ENCODE measurements at places on chromosomes 7 and 10.

- no peak for DNase-seq
Observed at GRCh38 chr10:70528741-70529362, 50.3 kb downstream of the PALD1 start.

DNA sequence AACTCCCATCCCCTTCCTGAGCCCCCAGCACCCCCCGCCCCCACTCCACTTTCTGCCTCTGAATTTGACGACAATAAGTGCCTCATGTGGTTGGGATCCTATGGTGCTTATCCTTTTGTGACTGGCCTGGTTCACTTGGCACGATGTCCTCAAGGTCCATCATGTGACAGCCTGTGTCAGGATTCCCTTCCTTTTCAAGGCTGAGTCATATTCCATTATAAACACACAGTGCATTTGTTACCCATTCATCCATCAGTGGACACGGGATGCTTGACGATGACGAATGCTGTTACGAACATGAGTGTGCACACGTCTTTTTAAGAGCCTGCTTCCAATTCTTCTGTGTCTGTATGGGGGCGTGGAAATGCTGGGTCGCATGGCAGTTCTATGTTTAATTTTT, 26.7 kb downstream of the SHH start:
- no peak for DNase-seq

DNA sequence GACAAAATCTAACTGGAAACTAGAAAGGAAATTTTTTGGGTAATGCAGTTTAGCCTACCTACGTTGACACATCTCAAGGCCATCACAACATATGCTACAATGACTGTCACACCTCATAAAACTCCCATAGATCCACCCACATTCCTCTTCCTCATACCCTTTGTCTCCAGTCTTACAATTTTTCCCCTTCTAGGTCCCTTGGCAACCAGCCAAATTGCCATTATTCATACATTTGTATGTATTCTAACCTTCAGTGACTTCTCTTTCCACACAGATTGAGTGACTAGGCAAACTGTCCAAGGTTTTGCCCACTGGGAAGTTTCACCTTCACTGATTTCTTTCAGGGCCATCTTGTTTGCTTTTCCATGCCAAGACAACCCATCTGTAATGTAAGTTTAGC, 100.5 kb upstream of the TPK1 start:
- no peak for DNase-seq

DNA sequence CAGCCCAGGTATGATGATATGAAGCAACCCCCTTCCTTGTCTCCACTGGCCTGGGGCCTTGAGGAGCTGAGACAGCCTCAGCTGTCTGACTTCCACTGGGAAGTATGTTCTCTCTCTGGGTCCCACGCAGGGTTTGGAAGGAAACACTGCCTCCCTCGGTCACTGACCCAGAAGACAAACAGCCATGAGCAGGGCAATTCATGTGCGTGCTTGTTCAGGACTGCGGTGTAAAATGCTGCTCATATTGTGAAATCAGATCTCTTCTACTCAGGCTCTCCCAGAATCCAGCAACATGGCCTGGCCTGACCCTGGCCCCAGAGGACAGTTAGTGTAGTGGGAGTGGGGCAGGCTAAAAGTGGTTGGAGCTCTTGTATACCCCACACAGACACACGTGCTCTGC, 2.8 kb downstream of the CLCN1 start:
- no peak for DNase-seq

- no peak for DNase-seq
Observed at GRCh38 chr10:29132551-29133111, 156.2 kb upstream of the LYZL1 start.

- no peak for DNase-seq
Observed at GRCh38 chr7:159198016-159198724, 53.5 kb upstream of the VIPR2 start.

- no peak for DNase-seq
Observed at GRCh38 chr7:47887016-47887640, 61.1 kb downstream of the PKD1L1 start.

- no peak for DNase-seq
Observed at GRCh38 chr10:34581801-34582532, 233.1 kb downstream of the PARD3 start.

- no peak for DNase-seq
Observed at GRCh38 chr7:143227806-143228205, 6.0 kb downstream of the TAS2R40 start.

- DNase-seq = no peak
Observed at GRCh38 chr10:72426986-72427385, 72.3 kb upstream of the DNAJB12 start.

GRCh38 chr10:103911021-103911459, 6.9 kb downstream of the STN1 start:
- no peak for DNase-seq

DNA sequence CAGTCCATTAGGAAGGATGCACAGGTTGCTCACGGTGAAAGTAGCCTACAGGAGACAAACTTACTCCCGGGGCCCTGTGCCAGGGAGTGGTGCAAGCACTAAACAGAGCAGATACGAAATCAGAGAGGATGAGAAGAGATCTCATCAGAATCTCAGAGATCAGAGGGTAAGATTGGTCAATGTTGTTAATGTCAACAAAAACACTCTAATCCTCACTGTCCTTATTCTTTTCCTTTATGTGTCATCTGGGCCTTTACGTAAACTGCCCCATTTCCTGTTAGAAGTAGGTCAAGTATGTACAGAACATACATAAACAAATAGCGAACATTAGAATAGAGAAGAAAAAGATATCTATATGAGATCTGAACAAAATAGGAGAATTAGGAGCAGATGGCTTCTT, 163.1 kb downstream of the PPP1R17 start:
- DNase-seq = no peak

- DNase-seq = no peak
Observed at GRCh38 chr10:124231168-124232155, 138.1 kb upstream of the CHST15 start.

GRCh38 chr10:30763918-30764317, 134.4 kb upstream of the LYZL2 start:
- DNase-seq = no peak

GRCh38 chr7:157551325-157552070, 214.7 kb downstream of the DNAJB6 start:
- no peak for DNase-seq

DNA sequence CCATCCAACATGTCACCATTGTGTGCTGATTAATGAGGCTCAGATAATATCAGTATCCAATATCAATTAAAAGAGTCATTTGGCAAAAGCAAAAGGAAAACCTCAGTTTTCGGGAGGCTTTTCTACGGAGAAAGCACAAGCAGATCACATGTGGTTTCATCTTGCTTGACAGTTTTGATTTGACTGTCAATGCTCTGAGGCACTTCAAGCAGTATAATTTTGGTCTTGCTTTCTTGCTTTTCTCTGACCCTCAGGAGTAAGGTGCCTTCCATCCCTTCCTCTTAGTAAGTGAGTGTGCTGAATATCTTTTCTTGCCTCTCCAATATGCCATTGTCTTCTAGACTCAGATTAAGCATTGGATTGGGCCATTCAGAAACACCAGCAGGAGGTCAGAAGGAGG, 115.5 kb upstream of the CALCR start:
- no peak for DNase-seq

DNA sequence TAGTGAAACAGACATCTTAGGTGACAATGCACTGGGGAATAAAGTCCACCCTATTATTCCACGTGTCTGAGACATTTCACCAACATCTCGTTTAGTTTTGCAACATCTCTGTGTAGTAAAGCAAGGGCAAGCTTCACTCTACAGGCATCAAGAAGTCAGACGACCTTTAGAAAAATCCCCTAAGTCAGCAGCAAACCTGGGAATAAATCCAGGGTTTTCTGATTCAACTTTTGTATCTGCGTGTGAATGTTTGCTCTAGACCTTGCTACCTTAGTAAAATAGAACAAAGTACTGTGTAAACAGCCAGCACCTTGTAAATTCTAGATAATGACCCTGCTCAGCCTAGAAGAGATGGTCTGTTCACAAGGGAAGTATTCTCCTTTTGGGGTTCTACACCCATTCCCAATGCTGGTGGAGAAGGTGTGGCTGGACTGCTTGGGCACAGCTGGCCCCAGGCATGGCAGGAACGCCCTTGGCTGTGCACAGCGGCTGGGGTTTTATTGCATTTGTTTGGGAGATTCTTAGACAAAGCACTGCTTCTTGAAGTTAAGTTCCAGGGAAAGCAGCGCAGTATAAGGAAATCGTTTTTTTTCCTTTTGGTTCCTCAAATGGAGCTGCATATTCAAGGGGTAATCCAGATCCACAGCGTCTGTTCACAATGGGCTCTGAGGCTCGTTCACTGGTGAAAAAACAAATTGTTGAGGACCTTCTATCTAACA, 38.3 kb upstream of the GALNTL5 start:
- DNase-seq = no peak

DNA sequence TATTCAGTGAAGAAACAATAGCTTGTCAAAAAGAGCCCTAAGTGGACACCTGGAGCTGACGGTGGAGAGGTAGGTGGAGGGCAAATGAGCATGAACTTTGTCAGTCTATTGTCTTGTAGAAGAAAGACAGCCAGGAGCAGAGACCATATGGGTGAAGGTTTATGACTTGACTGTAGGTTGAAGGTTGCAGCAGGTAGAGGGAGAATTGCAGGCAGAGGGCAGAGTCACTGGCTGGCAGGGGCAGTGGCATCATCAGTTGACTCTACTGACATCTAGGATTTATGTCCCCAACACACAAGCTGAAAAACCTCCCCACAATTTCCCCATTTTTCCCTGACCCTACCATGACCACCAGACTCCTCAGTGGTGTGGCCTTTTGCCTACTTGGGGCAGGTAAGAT, 243.6 kb upstream of the PRSS58 start:
- no peak for DNase-seq

DNA sequence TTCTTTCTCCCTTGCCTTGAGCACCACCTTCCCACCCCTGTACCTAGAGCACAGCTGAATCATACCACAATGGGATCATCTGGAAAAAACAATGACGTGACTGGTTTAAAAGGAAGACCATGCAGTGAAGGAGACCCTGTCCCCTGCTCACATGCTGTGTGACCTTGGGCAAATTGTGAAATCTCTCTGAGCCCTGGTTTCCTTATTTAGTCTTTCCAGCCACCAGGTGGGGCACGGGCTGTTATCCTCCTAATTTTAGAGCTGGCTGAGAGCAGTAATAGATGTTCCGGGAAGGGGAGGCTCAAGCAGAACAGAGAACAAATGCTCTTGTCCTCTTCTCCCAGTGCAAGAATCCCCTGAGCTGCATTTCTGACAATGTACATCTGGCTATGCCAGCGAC, 198.3 kb downstream of the RPS24 start:
- no peak for DNase-seq

DNA sequence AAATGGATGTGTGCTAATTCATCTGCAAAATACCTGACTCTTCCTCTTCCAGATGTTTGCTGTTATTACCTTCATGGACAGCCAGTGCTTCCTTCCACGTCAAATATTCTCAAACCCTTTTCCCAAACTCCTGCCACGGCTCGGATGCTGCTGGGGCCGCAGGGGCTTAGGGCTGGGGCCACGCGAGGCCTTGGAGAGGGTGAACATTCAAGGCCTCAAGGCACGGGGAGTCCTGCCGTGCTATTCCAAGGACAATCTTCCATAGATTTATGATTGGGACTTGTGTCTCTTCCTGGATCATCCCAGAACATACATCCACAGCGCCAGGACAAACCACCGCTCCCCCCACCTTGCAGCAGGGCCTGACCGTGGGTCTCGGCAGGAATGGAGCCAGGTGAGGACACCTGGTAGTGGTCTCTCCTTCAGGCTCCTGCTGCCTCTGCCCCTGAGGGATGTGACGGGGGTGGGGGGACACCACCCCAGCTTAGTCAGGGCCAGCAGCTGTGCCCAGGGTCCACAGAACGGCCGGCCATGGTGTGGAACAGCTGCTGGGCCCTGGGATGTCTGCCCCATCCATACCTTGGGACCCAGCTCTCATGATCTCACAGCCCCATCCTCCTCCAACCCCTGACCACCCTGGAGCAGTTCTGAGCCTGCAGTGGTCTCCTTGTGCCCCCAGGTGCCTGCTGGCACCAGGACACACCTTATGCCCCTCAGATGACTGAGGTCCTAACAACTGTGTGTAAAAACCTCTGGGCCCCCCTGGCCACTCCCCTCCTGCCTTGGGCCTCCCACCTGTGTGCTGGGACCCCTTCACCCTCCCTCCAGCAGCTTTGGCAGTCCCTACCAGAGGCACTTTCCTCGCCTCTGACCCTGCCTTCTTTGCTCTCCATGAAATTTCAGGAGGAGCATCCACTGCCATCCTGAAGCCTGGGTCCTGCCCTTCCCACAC, 16.7 kb downstream of the VIPR2 start:
- DNase-seq = no peak

DNA sequence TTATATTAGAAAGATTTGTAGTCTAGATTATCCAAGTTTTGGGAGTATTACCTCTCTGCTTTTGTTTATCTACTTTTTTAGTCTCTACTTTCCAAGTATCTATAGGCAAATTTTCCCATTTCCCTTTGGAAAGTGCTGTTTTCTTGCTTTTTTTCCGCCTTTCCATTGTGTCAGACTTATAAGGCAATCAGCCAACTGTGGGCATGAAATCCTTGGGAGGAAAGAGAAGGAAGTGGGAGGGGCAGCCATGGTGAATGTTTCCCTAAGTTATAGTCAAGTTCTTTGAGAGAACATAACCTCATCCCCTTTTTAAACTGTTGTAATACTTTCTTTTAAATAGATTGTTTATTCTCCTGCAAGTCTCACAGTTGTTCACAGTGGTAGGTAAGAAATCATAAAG, 52.6 kb downstream of the PTEN start:
- no peak for DNase-seq

- no peak for DNase-seq
Observed at GRCh38 chr7:133675510-133676218, 422.8 kb downstream of the EXOC4 start.

DNA sequence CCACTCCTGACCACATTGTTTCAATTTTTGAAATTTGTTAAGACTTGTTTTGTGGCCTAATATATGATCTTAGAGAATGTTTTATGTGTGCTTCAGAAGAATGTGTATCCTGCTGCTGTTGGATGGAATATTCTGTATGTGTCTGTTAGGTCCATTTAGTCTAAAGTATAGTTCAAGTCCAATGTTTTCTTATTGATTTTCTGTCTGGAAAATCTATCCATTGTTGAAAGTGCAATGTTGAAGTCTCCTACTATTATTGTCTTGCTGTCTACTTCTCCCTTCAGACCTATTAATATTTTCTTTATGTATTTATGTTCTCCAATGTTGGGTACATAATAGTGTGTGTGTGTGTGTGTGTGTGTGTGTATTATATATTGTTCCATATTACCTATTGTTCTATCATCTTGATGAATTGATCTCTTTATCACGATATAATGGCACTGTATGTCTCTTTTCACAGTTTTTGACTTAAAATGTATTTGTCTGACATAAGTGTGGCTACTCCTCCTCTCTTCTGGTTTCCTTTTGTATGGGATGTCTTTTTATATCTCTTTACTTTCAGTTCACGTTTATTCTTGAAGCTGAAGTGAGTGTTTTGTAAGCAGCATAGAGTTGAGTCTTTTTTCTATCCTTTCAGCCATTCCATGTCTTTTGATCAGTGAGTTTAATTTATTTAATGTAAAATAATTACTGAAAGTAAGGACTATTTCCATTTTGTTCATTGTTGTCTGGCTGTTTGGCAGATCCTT, 61.3 kb downstream of the AKR1D1 start:
- DNase-seq = no peak

All from NCI-H1417 treated with DMSO at 0.1 percent for 48 hours (cell line).